ENCODE measurements at places on chromosomes 2 and 18. TPM values are rescaled to one million over a fixed set of nuclear protein-coding genes. Genes with fewer than 3 reads are reported as not detected.

TMEM17 gene
- total RNA-seq: 1.4 TPM

PRPF40A gene
- total RNA-seq: 92.6 TPM

LHCGR gene
- not detected for total RNA-seq

CRYGC gene
- total RNA-seq: not detected

HMSD gene
- not detected for total RNA-seq

PASK gene
- 19.7 TPM for total RNA-seq

INHA gene
- total RNA-seq: 0.34 TPM

WNT6 gene
- total RNA-seq: 1.4 TPM

XIRP2 gene
- not detected for total RNA-seq

CCDC85A gene
- 1.9 TPM for total RNA-seq

LAMA1 gene
- total RNA-seq: 1.2 TPM

DNA sequence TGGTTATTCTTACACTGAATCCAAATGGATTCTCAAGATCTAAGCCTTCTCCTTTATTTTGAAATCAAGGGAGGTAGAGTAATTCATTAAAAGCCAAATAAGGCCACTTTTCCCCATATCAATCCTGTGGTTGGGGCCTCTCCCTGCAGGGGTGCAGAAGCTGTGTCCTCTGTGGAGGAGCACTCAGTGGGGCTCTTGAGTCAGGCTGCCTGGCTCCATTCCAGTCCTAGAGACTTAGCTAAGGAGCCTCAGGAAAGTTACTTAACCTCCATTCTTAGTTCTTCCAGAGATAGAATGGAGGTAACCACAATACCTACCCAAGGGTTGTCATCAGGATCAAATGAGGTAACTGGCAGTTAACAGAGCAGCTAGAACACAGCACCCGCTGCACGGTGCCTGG is 564.3 kb downstream of the CMPK2 start:
- H3K27me3 ChIP-seq: no peaks in the 10 kb centered on the region
- no peaks in the 10 kb centered on the region for H3K4me1 ChIP-seq
- H3K36me3 ChIP-seq: no peaks in the 10 kb centered on the region
- H3K27ac ChIP-seq: no peak overlapping the region
- DNase-seq: no peak

DNA sequence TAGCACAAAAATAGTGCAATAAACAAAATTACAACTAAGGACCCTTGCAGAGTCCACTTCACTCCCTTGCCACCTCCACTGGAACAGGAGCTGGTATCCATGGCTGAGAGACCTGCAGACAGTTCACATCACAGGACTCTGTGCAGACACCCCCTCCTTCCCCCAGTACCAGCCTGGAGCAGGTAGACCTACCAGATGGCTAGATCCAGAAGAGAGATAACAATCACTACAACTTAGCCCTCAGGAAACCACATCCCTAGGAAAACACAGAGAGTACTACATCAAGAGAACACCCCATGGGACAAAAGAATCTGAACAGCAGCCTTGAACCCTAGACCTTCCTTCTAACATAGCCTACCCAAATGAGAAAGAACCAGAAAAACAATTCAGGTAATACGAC is 49.8 kb downstream of the FBXO15 start:
- H3K27ac ChIP-seq: no peak overlapping the region
- H3K4me1 ChIP-seq: no peaks in the 10 kb centered on the region
- H3K36me3 ChIP-seq: no peaks in the 10 kb centered on the region
- H3K4me3 ChIP-seq: no peak overlapping the region

- peaks cover 26% of the 10 kb centered on the region for H3K4me1 ChIP-seq
- peak; percentile 57 for DNase-seq
- H3K27me3 ChIP-seq: no peaks in the 10 kb centered on the region
These were observed 115.5 kb downstream of the HDAC4 start for GRCh38 chr2:239285071-239285931.

GRCh38 chr2:231163011-231163410 is 35.4 kb upstream of the ARMC9 start:
- H3K36me3 ChIP-seq: peaks cover 30% of the 10 kb centered on the region
- H3K4me3 ChIP-seq: no peak overlapping the region
- peaks cover 13% of the 10 kb centered on the region for H3K4me1 ChIP-seq
- H3K27me3 ChIP-seq: no peaks in the 10 kb centered on the region
- H3K27ac ChIP-seq: no peak overlapping the region

GRCh38 chr2:131580187-131580586 is 52.5 kb downstream of the CCDC74A start:
- peaks cover 2% of the 10 kb centered on the region for H3K27me3 ChIP-seq
- no peaks in the 10 kb centered on the region for H3K4me1 ChIP-seq
- no peak overlapping the region for H3K27ac ChIP-seq
- no peak overlapping the region for H3K4me3 ChIP-seq
- DNase-seq: no peak
- H3K36me3 ChIP-seq: no peaks in the 10 kb centered on the region

- no peak overlapping the region for H3K27ac ChIP-seq
- H3K4me1 ChIP-seq: peaks cover 5% of the 10 kb centered on the region
- no peaks in the 10 kb centered on the region for H3K27me3 ChIP-seq
- H3K36me3 ChIP-seq: no peaks in the 10 kb centered on the region
- DNase-seq: no peak
These were observed 145.2 kb downstream of the BCL11A start for GRCh38 chr2:60408207-60408606.

- peak; percentile 76 for DNase-seq
- H3K36me3 ChIP-seq: no peaks in the 10 kb centered on the region
- no peak overlapping the region for H3K27ac ChIP-seq
- H3K27me3 ChIP-seq: peaks cover 9% of the 10 kb centered on the region
- H3K4me3 ChIP-seq: no peak overlapping the region
- H3K4me1 ChIP-seq: peaks cover 4% of the 10 kb centered on the region
These were observed 52.4 kb downstream of the INHBB start for GRCh38 chr2:120398051-120398995.

GRCh38 chr18:45666006-45666405 is 50.7 kb downstream of the SLC14A2 start:
- no peak overlapping the region for H3K27ac ChIP-seq
- H3K27me3 ChIP-seq: no peaks in the 10 kb centered on the region
- peaks cover 8% of the 10 kb centered on the region for H3K4me1 ChIP-seq
- no peak overlapping the region for H3K4me3 ChIP-seq
- DNase-seq: no peak

DNA sequence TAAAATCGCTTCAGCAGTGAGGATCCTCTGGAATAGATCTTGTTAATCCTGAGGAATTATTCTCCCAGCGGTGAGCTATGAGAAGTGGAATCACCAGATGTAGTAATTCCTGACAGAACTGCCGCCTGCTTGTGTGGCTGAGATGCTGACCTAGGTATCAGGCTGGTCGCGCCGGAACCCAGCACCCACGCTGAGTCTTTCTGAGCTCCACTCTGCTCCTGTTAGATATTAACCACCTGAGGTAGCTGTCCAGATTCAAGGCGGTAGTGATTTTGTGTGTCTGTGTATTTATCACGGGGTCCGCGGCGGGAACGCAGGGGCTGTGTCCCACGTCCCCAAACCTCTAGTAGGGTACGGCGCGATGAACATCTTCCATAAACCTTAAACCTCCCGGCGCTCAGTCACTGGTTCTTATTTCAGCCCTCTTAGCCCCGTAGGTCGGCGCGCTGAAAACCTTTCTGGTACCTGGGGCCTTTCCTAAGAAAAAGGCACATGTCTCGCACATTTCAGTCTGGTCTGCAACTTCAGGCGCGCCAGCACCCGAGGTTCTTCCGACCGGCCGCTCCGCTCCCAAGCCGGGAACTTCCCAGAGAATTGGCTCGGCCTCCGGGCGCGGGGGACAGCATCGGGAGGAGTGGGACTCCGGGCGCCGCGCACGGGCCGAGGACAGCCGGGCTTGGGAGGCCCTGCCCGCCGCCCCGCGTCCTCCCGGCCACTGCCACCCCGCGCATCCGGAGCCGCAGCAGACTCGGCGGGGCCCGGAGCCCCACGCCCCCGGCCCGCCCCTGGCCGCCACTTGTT is 542 bp upstream of the CNNM3 start:
- DNase-seq: no peak
- no peaks in the 10 kb centered on the region for H3K27me3 ChIP-seq
- H3K36me3 ChIP-seq: peaks cover 10% of the 10 kb centered on the region
- H3K4me1 ChIP-seq: peaks cover 38% of the 10 kb centered on the region

- no peak overlapping the region for H3K27ac ChIP-seq
- DNase-seq: no peak
- H3K36me3 ChIP-seq: no peaks in the 10 kb centered on the region
These were observed 217.8 kb downstream of the HAUS1 start for GRCh38 chr18:46321955-46322354.

DNA sequence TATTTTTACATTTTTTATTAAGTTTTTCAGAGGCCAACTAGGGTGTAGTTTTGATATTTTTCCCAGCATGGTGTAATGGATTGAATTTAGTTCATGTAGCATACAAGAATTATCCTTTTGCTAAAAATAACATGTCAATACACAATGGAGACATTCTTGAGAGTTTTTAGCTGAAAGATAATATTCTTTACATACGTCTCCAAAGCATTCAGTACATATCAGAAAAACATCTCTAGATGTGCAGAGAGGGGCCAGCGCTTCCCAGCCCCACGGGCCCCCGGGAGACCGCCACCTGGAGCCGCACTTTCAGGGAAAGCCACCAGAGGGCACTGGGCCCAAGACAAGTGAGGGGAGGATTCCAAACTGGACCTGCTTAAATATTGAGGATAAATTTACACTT is 499.4 kb downstream of the GALR1 start:
- H3K36me3 ChIP-seq: no peaks in the 10 kb centered on the region
- DNase-seq: no peak
- H3K4me3 ChIP-seq: no peak overlapping the region
- H3K27me3 ChIP-seq: no peaks in the 10 kb centered on the region
- no peaks in the 10 kb centered on the region for H3K4me1 ChIP-seq
- H3K27ac ChIP-seq: no peak overlapping the region

GRCh38 chr2:238320648-238321281 is 447 bp downstream of the TRAF3IP1 start:
- peak overlapping the region; percentile 93 for H3K4me3 ChIP-seq
- peaks cover 3% of the 10 kb centered on the region for H3K36me3 ChIP-seq
- peak; percentile 70 for DNase-seq
- no peaks in the 10 kb centered on the region for H3K27me3 ChIP-seq
- peak overlapping the region; percentile 75 for H3K27ac ChIP-seq

DNA sequence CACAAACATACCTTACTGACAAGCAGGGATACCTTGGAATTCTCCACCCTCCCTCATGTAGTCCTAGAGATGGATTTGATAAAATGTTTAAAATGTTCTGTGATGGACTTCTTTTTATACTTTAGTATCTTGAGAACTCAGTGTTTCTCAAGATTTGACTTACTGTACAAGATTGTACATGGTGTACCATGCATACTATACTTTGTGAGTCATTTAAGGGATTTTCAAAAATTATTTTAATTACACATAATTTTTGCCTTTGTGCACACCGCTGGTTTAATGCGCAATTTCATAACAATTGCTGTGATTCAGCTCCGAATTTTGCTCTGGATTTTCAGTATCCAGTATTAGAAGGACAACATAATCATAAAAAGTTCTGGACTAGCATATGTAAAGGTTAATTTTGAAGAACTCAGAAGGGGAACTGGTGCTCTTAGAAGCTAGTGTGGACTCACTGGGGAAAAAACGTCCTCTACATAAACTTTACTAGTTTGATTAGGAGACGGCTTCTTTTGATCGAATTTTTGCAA is 78.6 kb upstream of the ACSL3 start:
- no peaks in the 10 kb centered on the region for H3K4me1 ChIP-seq
- no peak overlapping the region for H3K4me3 ChIP-seq
- no peak for DNase-seq
- no peaks in the 10 kb centered on the region for H3K27me3 ChIP-seq

DNA sequence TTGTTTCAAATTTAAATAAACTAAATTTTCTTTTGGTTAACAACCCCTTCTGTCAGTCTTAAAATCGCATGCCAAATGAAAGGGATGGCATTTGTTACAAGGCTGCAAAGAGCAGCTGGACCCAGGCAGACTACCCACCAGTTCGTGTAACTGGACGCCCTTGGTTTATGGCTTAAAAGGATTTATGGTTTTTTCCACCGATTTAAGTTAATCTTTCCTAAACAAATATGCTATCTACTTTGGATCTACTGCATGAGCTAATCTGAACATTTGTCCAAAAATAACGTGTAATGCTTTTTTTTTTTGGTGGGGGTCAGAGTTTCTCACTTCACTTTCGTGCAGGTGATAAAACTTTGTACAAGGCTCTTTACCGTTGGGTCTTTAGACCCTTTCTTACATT is 62.9 kb downstream of the DIS3L2 start:
- no peaks in the 10 kb centered on the region for H3K27me3 ChIP-seq
- no peak overlapping the region for H3K27ac ChIP-seq
- no peak for DNase-seq
- peaks cover 8% of the 10 kb centered on the region for H3K4me1 ChIP-seq
- no peak overlapping the region for H3K4me3 ChIP-seq

DNA sequence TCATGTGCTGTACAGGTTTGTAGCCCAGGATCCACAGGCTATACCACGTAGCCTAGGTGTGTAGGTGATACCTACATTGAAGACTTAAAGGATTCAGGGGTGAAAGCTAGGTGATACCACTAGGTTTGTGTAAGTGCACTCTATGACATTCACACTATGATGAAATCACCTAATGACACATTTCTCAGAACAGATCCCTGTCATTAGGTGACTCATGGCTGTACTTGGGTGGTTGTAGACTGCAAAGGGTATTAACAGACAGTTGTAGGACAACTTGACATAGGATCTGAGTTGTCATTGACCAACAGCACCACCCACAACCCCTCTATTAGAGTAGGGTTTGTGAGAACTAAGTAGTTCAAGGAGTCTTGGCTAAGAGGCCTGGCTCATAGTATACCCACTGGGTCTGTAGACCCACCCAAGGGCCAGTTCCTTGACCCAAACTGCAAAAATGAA is 27.7 kb upstream of the SMCHD1 start:
- no peak overlapping the region for H3K27ac ChIP-seq
- no peaks in the 10 kb centered on the region for H3K36me3 ChIP-seq
- no peak overlapping the region for H3K4me3 ChIP-seq
- no peak for DNase-seq
- no peaks in the 10 kb centered on the region for H3K27me3 ChIP-seq
- no peaks in the 10 kb centered on the region for H3K4me1 ChIP-seq

GRCh38 chr2:11904029-11904428 is 157.6 kb downstream of the LPIN1 start:
- H3K4me3 ChIP-seq: no peak overlapping the region
- no peak overlapping the region for H3K27ac ChIP-seq
- no peaks in the 10 kb centered on the region for H3K36me3 ChIP-seq
- no peaks in the 10 kb centered on the region for H3K27me3 ChIP-seq
- H3K4me1 ChIP-seq: no peaks in the 10 kb centered on the region

- no peak for DNase-seq
- H3K36me3 ChIP-seq: no peaks in the 10 kb centered on the region
- H3K27ac ChIP-seq: no peak overlapping the region
- H3K4me1 ChIP-seq: peaks cover 31% of the 10 kb centered on the region
- no peak overlapping the region for H3K4me3 ChIP-seq
- no peaks in the 10 kb centered on the region for H3K27me3 ChIP-seq
These were observed 21.7 kb downstream of the ACSL3 start for GRCh38 chr2:222882484-222882928.

GRCh38 chr18:67451960-67452359 is 64.6 kb downstream of the DSEL start:
- H3K4me1 ChIP-seq: no peaks in the 10 kb centered on the region
- H3K27me3 ChIP-seq: no peaks in the 10 kb centered on the region
- H3K36me3 ChIP-seq: no peaks in the 10 kb centered on the region
- no peak overlapping the region for H3K27ac ChIP-seq
- no peak for DNase-seq

GRCh38 chr18:31592506-31593157 is 955 bp downstream of the TTR start:
- no peaks in the 10 kb centered on the region for H3K36me3 ChIP-seq
- no peak overlapping the region for H3K4me3 ChIP-seq
- no peak for DNase-seq

- no peak for DNase-seq
- no peaks in the 10 kb centered on the region for H3K27me3 ChIP-seq
- H3K4me1 ChIP-seq: no peaks in the 10 kb centered on the region
- no peak overlapping the region for H3K4me3 ChIP-seq
- H3K27ac ChIP-seq: no peak overlapping the region
These were observed 258.9 kb upstream of the GULP1 start for GRCh38 chr2:188032786-188033185.
